ENCODE measurements at places on chromosomes 16 and 17. TPM values are rescaled to one million over a fixed set of nuclear protein-coding genes. Genes with fewer than 3 reads are reported as not detected.

GRCh38 chr17:40251576-40251975 is 32.5 kb downstream of the WIPF2 start:
- no peaks in the 10 kb centered on the region for H3K27me3 ChIP-seq
- no peak overlapping the region for H3K4me3 ChIP-seq
- H3K36me3 ChIP-seq = peaks cover 5% of the 10 kb centered on the region
- no peak for DNase-seq
- peaks cover 28% of the 10 kb centered on the region for H3K4me1 ChIP-seq

GRCh38 chr16:69089091-69089910 is 16.2 kb upstream of the HAS3 start:
- peaks cover 3% of the 10 kb centered on the region for H3K36me3 ChIP-seq
- H3K27ac ChIP-seq = peak overlapping the region; percentile 22
- peak overlapping the region; percentile 7 for H3K4me3 ChIP-seq
- no peak for DNase-seq
- H3K27me3 ChIP-seq = peaks cover 2% of the 10 kb centered on the region

DNA sequence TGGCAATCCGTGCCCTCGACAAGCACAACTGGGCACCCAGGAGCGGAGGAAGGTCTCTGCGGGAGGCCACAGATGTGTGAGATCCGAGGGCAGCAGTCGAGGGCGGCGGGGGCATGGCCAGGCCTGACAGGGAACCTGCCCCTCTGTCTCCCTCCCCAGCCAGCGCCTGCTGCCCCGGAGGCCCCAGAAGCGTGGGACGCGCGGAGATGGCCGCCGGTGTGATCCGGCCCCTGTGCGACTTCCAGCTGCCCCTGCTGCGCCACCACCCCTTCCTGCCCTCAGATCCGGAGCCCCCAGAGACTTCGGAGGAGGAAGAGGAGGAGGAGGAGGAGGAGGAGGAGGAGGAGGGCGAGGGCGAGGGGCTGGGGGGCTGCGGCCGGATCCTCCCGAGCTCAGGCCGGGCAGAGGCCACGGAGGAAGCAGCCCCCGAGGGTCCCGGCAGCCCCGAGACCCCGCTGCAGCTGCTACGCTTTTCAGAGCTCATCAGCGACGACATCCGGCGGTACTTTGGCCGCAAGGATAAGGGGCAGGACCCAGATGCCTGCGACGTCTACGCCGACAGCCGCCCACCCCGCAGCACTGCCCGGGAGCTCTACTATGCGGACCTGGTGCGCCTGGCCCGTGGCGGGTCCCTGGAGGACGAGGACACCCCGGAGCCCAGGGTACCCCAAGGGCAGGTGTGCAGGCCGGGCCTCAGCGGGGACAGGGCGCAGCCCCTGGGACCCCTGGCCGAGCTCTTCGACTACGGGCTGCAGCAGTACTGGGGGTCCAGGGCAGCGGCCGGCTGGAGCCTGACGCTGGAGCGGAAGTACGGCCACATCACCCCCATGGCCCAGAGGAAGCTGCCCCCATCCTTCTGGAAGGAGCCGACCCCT is 1.7 kb downstream of the PERCC1 start:
- no peaks in the 10 kb centered on the region for H3K36me3 ChIP-seq
- H3K27ac ChIP-seq = no peak overlapping the region
- H3K4me1 ChIP-seq = no peaks in the 10 kb centered on the region
- no peaks in the 10 kb centered on the region for H3K27me3 ChIP-seq

- H3K27ac ChIP-seq = no peak overlapping the region
- no peak for DNase-seq
- H3K4me1 ChIP-seq = peaks cover 22% of the 10 kb centered on the region
- H3K36me3 ChIP-seq = peaks cover 36% of the 10 kb centered on the region
These were observed 81.3 kb downstream of the SMG6 start for GRCh38 chr17:2222301-2222700.

EVPLL gene
- total RNA-seq = not detected

NUPR1 gene
- total RNA-seq = 4.8 TPM
